Left renal cortex interstitium (tissue), 4 donors: ENCODE measurements at places on chromosomes 11 and 22.

DNA sequence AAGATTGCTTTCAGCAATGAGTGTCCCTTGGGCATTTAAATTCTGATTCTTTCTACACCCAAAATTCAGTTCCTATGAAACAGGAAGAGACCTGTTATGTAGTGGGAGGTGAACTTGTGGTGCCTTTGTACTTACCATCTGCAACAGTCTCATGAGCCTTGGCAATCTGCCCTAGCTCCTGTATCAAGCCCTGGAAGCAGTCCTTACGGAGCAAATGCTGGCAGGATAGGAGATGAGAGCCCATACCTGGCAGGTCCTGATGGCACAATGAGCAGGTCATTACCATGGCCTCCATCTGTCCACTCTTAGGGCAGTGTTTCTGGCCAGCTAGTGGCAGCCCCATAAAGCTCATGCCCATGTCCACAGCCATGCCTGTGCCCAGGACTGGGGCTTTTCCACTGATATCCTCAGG lies 10.8 kb downstream of the TRIM66 start:
- no peak for DNase-seq

GRCh38 chr11:107769189-107769588 lies 57.3 kb upstream of the SLN start:
- no peak for DNase-seq

- DNase-seq: no peak
Observed at GRCh38 chr11:43072096-43072495, 239.7 kb upstream of the API5 start.

- no peak for DNase-seq
Observed at GRCh38 chr11:71372693-71373657, 75.2 kb downstream of the DHCR7 start.
